T-helper 22 cell (primary cell): ENCODE measurements at places on chromosomes 5 and 9.

DNA sequence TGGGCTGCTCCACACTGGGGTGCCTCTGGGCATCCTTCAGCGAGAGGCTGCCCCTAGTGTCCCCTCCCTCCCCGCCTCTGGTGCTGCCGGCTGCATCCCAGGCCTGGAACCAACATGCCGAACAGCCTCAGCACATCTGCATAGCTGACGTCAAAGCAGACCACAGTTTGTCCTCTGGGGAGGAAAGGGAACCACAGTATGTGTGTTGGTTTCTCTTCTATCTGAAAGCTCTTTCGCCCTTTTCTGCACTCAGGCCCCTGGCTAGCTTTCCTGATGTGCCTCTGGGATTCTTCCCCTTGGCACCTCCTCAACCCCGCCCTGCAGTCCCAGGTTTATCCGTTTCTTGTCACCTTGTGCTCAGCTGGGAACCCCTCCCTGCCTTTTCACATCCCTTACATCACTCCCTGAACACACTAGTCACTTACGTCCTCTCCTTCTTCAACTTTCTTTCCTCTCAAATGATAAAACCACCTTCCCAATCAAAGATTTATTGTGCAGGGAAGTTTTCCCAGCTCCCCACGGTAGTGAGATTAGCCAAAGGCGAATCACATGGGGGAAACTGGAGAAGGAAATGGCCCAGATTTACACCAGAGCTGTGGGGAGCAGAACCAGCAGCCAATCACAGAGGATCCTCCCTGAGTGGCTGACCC is 35.5 kb upstream of the B4GALT1 start:
- no peak for DNase-seq

DNA sequence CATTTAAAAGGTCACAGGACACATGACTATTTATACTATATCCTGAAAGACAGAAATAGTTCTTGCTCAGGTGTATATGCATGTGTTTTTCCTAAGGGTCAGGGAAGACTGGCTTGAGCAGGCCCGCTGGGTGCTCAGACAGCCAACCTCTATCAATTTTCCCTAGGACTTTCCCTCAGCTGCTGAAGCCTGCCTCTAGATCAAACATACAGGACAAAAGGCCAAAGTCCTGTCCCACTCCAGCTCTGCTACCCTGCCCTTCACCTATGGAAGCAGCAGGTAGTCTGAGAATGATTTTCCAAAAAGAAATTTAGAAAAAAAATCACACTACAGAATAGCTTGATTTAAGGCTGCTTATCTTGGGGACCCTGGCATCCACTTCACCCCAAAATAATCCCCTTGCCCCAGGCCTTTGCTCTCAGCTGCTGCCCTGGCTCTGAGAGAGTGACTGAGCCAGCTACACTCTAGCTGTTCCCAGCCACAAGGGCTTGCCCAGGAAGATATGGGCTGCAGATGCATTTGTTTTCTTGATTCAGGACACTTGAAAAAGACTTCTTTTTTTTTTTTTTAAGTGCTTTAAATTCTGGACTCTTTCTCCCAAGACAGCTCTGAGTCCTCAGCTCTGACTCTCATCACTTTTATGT is 42.5 kb downstream of the KLHL3 start:
- no peak for DNase-seq

DNA sequence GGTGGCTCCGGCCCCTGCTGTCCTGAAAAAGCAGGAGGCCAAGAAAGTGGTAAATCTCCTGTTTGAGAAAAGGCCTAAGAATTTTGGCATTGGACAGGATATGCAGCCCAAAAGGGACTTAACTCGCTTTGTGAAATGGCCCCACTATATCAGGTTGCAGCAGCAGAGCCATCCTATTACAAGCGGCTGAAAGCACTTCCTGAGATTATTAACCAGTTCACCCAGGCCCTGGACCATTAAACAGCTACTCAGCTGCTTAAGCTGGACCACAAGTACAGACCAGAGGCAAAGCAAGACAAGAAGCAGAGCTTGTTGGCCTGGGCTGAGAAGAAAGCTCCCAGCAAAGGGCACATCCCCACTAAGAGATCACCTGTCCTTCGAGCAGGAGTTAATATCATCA is 89.7 kb downstream of the MLLT3 start:
- DNase-seq: no peak

DNA sequence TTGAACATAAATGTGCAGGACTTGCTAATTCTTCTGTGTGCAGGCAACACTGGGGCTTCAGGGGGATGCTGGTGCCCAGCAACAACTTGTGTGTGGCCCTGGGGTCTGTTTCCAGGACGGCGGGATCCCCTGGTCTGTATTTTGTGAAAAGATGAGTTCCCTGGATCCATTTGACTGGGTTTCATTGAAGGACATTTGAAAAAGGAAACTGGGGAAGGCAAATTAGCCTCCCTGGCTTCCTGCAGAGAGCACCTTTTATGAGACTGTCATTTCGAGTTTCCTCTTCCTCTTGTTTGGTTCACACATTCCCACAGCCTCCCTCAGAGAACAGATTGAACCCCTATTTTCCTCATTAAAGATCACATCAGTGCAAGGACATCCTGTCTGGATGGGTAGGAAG is 63.1 kb downstream of the FOXI1 start:
- no peak for DNase-seq

DNA sequence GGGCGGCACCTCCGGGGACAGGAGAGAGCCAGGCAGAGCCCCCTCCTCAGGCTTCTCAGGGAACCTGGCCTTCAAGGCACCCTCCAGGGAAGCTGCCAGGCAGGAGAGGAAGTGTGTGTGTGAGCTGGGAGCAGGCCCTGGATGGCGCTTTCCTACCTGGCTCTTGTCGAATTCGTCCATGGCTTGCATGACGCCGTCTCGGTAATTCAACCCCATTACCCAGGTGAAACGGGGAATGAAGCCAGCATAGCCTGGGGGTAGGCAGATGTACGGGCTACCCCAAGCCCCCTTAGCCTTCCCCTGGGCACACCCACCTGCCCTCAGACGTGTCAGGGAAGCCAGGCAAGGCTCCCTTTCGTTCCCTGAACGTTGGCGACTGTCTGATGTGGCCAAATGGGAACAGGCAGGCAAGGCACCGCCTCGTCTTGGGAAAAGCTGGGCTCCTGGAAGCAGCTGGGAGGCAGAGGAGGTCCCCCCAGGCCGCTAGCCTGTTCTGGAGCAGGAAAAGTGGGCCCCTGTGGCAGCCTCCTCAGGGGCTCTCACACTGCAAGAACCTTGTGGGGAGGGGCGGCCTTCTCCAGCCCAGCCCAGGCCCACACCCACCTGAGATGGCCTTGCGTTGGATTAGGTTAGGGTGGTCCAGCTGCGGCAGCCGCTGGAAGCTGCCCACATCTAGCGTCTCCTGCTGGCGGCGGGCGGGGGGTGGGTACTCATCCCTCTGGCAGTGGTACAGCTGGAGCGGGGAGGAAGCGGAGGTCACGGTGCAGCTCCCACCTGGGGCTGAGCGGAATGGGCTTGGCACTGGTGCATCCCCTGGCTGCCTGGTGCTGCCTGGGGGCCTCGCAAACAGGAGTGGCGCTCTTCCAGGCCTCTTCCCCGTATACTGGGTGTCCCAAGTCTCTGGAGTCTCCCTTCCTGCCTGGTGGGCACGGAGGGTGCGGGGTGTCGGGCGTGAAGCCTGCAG is 3.7 kb downstream of the TUBB4B start:
- DNase-seq: no peak

DNA sequence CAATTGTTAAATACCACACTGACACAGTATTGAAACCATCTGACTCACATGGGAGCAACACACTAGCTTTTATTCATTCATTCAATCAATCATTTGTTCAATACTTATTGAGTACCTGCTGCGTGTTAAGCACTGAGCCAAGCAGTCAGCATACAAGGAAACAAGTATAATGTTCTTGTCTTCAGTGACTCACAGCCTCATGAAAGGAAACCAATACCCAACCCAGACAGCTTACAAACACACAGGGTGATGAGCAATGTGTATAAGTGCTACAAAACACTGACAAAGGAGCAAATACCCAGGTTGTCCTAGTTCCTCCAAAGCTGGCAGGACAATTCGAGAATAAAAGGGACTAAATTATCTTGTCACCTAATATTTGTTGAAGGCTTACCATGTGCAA is 67.6 kb upstream of the RASEF start:
- no peak for DNase-seq

DNA sequence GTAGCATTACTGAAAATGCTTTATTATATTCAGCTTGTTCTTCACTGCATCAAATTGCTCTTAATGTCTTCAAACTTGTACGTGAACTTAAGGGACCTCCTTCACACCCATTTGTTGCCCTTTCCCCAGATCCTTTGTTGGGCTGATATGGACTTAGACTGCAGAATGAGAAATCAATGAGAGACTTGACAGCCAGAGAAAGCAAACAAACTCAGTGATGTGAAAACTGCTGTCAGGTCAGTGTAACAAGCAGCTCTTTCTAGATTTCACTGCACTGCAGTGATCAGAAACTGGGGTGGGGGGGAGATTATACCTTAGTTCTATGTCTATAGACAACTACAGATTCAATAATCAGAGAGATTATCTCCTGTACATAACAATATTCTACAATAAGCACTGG is 491.0 kb upstream of the DAP start:
- DNase-seq: no peak

- no peak for DNase-seq
Measured at GRCh38 chr9:124271660-124272059, 13.9 kb downstream of the NEK6 start.

DNA sequence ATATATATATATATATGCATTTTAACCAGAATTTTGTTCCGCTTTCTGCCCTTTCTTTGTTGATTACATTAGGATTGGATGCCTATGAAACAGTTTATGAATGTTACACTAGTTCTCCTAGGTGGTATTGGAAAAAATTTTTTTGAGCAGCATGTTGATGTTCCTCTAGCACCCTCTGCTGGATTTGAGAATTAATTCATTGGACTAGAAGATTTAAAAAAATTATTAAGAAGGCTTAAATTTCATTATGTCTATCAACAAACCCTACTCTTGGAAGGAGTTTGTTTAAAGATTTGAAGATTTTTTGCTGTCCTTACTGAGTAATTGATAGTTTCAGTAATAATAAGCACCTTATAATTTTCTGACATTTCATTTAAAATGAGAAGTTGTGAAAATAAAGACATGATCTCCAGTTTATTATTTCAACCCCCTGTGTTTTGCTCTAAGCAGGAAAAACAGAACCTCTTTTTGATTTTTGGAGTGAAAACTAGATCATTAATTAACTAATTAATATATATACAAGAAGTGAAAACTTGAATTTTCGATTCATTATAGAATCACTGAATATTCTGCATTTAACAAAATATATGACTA is 89.6 kb downstream of the CCDC171 start:
- no peak for DNase-seq

DNA sequence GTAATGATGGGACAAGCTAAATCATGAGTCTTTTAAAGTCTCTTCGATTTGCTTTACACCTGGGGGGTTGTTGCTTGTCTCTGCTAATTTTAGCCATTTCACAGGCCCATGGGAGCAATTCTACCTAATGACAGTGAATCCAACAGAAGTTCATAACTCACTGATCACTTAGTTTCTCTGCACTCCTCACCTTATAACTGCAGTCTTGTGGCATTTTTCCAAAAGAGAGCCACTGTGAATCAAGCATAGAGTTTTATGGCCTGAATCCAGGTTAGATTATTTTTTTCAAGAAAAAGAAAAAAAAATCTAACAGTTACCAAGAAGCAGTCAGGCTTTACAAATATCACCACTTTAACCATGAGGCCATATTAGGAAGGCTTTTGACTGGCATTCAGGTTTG is 1.5 kb upstream of the IL7R start:
- no peak for DNase-seq
